Caco-2 (cell line): ENCODE measurements at places on chromosomes 1 and 21. TPM values are rescaled to one million over a fixed set of nuclear protein-coding genes. Genes with fewer than 3 reads are reported as not detected.
A peak's percentile ranks its signal among the peaks of the same experiment; 100 is the strongest.

Gene RPTN
- total RNA-seq = not detected in 2 replicates

Gene OMA1
- 6.9 and 8.1 TPM in 2 replicates for total RNA-seq

Gene RASSF5
- 0.86 and 1.3 TPM in 2 replicates for total RNA-seq

GRCh38 chr1:3575993-3576392 lies 35.3 kb downstream of the MEGF6 start:
- H3K4me1 ChIP-seq = no peaks in the 10 kb centered on the region
- no peak overlapping the region for H3K27ac ChIP-seq

DNA sequence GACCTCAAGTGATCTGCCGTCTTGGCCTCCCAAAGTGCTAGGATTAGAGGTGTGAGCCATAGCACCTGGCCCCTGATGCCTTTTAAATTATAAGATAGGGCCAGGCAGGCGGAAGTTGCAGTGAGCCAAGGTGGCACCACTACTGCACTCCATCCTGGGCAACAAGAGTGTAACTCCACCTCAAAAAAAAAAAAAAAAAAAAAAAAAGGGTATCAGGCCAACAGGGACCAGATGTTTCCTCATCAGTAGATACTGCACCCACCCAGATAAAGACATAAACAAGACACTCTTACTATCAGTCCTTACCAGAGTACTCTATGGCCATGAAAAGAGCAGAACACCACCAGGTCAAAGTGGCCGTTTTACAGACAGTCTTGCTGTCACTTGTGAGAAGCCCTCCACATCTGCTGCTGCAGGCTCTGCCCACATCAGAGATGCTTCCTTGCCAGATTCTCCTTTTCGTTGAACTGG lies 3.3 kb downstream of the C21orf58 start:
- H3K36me3 ChIP-seq = no peaks in the 10 kb centered on the region
- DNase-seq = no peak
- H3K4me3 ChIP-seq = no peak overlapping the region
- no peak overlapping the region for H3K27ac ChIP-seq
- no peaks in the 10 kb centered on the region for H3K27me3 ChIP-seq
- no peaks in the 10 kb centered on the region; the same call in 1 of the 2 replicates for H3K4me1 ChIP-seq

GRCh38 chr1:9203511-9203982 lies 31.0 kb upstream of the H6PD start:
- no peaks in the 10 kb centered on the region for H3K36me3 ChIP-seq
- no peak overlapping the region for H3K4me3 ChIP-seq
- DNase-seq = no peak
- H3K27me3 ChIP-seq = no peaks in the 10 kb centered on the region
- H3K4me1 ChIP-seq = peaks cover 20% of the 10 kb centered on the region
- H3K27ac ChIP-seq = peak overlapping the region; percentile 74

GRCh38 chr1:231855361-231855760 lies 228.8 kb downstream of the DISC1 start:
- H3K4me3 ChIP-seq = no peak overlapping the region
- H3K27me3 ChIP-seq = no peaks in the 10 kb centered on the region
- H3K27ac ChIP-seq = no peak overlapping the region
- no peak for DNase-seq
- H3K36me3 ChIP-seq = no peaks in the 10 kb centered on the region

GRCh38 chr1:187876775-187877174 lies 1048.0 kb downstream of the PLA2G4A start:
- no peaks in the 10 kb centered on the region for H3K4me1 ChIP-seq
- DNase-seq = no peak
- no peaks in the 10 kb centered on the region for H3K36me3 ChIP-seq
- no peaks in the 10 kb centered on the region for H3K27me3 ChIP-seq
- no peak overlapping the region for H3K4me3 ChIP-seq
- H3K27ac ChIP-seq = no peak overlapping the region

- H3K36me3 ChIP-seq = no peaks in the 10 kb centered on the region
- H3K4me1 ChIP-seq = peaks cover 6% of the 10 kb centered on the region; the same call in 1 of the 2 replicates
- H3K27me3 ChIP-seq = no peaks in the 10 kb centered on the region
- H3K27ac ChIP-seq = peak within 1 kb of the TSS; percentile 65
- peak; percentile 85 for DNase-seq
- H3K4me3 ChIP-seq = peak within 1 kb of the TSS; percentile 61
These were observed at the start of gene HHAT for GRCh38 chr1:210328746-210329503. HHAT (plus strand) TSS chr1:210328902; CDS start chr1:210348976, 20,074 bp downstream.

- H3K4me1 ChIP-seq = peaks cover 16% of the 10 kb centered on the region
- no peak within 1 kb of the TSS for H3K4me3 ChIP-seq
- no peak for DNase-seq
- H3K27me3 ChIP-seq = no peaks in the 10 kb centered on the region; the same call in none of the 2 replicates
- H3K27ac ChIP-seq = no peak within 1 kb of the TSS
- no peaks in the 10 kb centered on the region for H3K36me3 ChIP-seq
These were observed at the start of gene TPM3 for GRCh38 chr1:154191990-154192461. TPM3 (minus strand) TSS chr1:154192100; CDS start chr1:154192018, 82 bp downstream.

DNA sequence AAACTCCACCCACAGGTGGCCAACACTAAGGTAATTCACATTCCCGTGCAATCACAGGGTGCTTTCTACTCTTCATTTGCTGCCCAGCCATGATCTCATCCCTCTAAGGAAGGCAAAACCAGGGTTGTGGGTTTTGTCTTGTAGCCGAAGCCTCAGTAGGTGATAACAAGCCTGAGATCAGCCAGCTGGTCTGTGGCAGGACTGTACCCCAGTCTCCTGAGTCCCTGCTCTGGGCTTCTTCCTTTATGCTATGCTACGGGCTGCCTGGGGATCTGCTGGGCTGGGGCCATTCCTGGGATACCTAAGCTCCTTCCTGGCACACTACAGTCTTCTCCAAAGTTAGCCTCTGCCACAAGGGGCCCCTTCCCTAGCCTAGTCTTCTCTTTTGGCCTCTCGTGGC lies 9.8 kb downstream of the PPFIA4 start:
- no peak overlapping the region for H3K27ac ChIP-seq
- DNase-seq = no peak
- peaks cover 8% of the 10 kb centered on the region; the same call in 1 of the 2 replicates for H3K4me1 ChIP-seq
- no peaks in the 10 kb centered on the region for H3K27me3 ChIP-seq

- H3K4me3 ChIP-seq = no peak within 1 kb of the TSS
- H3K27ac ChIP-seq = no peak within 1 kb of the TSS
- peaks cover 18% of the 10 kb centered on the region for H3K4me1 ChIP-seq
- no peaks in the 10 kb centered on the region for H3K27me3 ChIP-seq
These were observed at the start of gene MX2 for GRCh38 chr21:41361786-41362604. MX2 (plus strand) TSS chr21:41362027; CDS start chr21:41376907, 14,880 bp downstream.

DNA sequence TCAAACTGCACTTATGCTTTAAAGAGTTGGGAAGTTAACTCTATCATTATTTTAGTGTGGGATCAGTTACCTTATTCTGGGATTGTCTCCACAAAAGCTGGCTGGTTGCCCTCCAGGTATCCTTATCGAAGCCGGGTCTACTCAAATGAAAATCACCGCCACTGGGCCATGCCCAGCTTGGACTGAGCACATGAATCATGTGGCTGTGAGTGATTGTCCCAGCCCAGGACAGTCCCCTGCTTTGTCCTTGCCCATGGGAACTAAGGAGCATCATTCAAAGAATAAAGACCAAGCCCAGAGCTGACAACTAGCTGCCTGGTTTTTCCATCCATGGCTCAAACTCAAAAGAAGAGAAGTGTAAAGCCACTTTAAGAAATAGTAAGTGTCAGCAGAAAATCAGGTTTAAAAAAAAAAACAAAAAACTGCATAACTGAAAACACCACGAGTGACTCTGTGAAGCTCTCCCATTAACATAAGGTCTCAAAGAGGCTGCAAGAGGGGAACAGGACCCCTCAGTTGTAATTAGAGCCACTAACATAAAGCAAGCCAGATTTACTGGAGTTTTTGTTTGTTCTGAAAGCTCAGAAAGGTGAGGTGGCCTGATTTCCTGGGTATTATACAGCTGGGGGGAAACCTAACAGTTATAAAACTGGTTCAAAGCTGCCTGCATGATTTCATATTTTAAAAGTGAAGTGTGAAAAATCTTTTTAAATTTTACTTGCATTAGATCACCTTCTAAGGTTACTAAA lies 91.5 kb downstream of the KIF14 start:
- H3K27me3 ChIP-seq = no peaks in the 10 kb centered on the region
- no peak for DNase-seq
- no peaks in the 10 kb centered on the region for H3K4me1 ChIP-seq

- no peaks in the 10 kb centered on the region for H3K36me3 ChIP-seq
- H3K4me3 ChIP-seq = no peak overlapping the region
- DNase-seq = no peak
- no peaks in the 10 kb centered on the region; the same call in 1 of the 2 replicates for H3K27me3 ChIP-seq
- H3K4me1 ChIP-seq = no peaks in the 10 kb centered on the region
These were observed 9.6 kb upstream of the FAM78B start for GRCh38 chr1:166176416-166176815.

DNA sequence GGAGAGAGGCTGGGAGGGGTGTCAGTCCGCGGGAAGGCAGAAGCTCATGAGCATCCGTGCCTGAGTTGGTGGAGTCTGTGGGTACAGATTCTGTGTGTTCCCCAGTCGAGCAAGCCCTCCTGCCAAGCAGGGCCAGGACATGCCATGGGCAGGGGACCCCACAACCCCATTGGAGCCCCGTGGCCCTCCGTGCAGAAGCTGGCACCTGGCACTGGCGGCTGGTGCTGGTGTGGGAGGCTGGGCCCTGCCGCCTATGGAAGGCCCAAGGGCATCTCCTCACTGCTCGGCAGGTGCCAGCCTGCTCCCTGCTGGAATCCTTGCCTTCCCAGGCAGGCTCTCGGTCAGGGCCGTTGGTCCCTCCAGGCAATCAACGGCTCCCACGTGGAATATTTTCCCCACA lies 73.7 kb downstream of the UBE2T start:
- no peak overlapping the region for H3K4me3 ChIP-seq
- no peaks in the 10 kb centered on the region for H3K27me3 ChIP-seq
- no peaks in the 10 kb centered on the region for H3K36me3 ChIP-seq
- no peak overlapping the region for H3K27ac ChIP-seq
- H3K4me1 ChIP-seq = no peaks in the 10 kb centered on the region

GRCh38 chr1:17903386-17903785 lies 148.3 kb downstream of the ACTL8 start:
- no peaks in the 10 kb centered on the region for H3K4me1 ChIP-seq
- no peak overlapping the region for H3K4me3 ChIP-seq
- DNase-seq = no peak
- no peak overlapping the region for H3K27ac ChIP-seq
- no peaks in the 10 kb centered on the region for H3K36me3 ChIP-seq

DNA sequence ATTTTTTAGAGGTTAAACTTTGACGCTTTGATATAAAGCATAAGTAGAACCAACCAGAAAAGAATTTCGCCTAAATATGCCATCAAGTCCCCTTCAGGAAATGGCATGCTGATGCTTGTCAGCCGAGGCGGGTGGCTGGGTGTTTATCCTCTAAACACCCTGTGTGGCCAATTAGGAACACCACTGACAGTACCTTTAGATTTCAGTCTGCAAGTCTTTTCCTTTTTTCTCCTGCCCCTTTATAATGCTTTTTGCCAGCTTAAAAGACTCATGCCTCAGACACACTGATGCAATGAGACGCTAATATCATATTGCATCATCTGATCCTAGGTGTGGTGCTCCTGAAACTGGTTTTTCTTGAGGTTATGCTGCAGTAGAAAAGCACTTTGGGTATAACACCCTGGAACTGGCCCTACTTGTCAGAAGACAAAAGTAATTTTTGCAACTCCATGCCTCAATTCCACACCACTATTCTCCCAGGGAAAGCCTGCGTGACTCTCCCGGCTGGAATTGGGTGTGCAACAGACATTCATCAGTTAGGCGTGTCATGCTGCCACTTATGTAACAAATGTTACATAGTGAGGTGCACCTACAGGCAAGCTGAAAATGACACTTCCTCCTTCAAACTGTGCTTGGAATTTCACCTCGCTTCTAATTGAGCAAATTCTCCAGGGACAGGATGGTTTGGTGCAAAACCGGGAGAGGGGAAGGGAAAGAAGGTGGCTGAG lies 2.0 kb upstream of the RCC2 start:
- no peaks in the 10 kb centered on the region for H3K36me3 ChIP-seq
- peak; percentile 52 for DNase-seq
- peak overlapping the region; percentile 93 for H3K27ac ChIP-seq
- H3K4me3 ChIP-seq = no peak overlapping the region

DNA sequence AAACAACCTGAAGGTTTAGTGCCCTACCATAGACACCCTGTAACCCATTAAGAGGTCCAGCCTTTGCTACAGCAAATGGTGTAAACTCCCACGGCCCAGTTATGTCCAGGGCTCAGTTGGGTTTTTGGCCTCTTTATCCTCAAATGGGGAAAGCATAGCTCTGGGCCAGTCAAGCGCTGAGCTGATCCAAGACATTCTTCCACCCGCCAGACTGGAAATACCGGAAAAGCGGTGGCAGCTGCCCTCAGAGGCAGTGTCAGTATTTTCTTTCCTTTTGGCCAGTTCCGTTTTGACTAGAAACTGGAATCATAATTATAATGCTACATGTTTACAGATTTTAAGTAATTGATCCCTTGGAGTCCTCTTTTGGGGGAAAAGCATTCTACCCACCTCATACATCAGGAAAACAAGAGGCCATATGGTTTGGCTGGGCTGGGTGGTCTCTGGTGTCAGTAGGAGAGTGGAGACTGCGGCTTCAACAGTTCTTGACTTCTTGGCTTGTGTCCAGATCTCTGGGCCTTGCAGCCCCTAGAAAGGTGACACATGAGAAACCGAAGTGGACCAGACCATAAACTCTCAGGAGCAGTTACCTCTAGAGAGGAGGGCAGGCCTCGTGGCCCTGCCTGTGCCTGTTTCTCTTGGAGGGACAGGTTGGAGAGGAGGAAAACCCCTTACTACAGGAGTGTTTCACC lies 30.2 kb upstream of the CLDN14 start:
- no peaks in the 10 kb centered on the region for H3K36me3 ChIP-seq
- no peak overlapping the region for H3K4me3 ChIP-seq
- peaks cover 3% of the 10 kb centered on the region; the same call in 1 of the 2 replicates for H3K4me1 ChIP-seq
- H3K27me3 ChIP-seq = no peaks in the 10 kb centered on the region
- peak; percentile 56 for DNase-seq

- no peak overlapping the region for H3K4me3 ChIP-seq
- H3K27ac ChIP-seq = no peak overlapping the region
- H3K4me1 ChIP-seq = peaks cover 24% of the 10 kb centered on the region
- peaks cover 2% of the 10 kb centered on the region; the same call in 1 of the 2 replicates for H3K36me3 ChIP-seq
These were observed 11.4 kb downstream of the SMYD2 start for GRCh38 chr1:214292322-214292721.

DNA sequence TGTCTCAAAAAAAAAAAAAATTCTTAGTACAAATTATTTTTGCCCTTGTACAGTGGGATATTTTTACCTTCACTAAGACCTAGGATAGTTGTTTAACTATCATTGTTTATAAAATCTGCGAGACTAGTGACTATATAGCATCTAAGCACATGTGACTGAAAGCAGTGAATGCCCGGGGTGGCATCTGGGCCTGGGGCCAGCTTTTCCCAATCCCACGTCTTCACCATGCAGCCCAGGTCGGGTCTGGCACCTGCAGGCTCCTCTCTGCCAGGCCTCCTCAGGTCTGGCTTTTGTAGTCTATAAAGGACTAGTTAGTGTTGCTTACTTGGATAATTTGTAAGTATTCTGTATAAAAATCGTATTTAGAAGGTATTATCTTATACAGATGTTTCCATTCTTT lies 40.8 kb downstream of the CBS start:
- H3K27me3 ChIP-seq = no peaks in the 10 kb centered on the region
- no peak overlapping the region for H3K4me3 ChIP-seq
- no peaks in the 10 kb centered on the region for H3K36me3 ChIP-seq
- DNase-seq = no peak
- no peaks in the 10 kb centered on the region for H3K4me1 ChIP-seq
